GM19239 (cell line): ENCODE measurements at places on chromosomes 6 and 20.

DNA sequence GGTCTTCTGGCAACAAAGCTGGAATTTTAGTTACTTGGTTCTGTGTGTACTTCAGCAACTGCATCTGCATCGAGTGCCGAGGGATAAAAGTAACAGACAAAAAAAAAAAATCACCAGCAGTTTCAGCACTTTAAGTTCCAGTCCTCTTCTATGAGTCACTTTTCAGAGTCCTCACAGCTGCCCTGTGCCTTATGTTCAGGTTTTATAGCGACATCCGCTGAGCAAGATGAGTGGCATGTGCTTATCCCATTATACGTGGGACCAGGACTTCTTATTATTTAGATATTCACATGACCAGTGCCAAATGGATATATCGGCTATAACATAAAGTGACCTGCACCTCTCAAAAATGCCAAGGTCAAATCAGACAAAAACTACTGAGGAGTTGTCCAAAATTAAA is 242.9 kb downstream of the FOXA2 start:
- no peak for DNase-seq

DNA sequence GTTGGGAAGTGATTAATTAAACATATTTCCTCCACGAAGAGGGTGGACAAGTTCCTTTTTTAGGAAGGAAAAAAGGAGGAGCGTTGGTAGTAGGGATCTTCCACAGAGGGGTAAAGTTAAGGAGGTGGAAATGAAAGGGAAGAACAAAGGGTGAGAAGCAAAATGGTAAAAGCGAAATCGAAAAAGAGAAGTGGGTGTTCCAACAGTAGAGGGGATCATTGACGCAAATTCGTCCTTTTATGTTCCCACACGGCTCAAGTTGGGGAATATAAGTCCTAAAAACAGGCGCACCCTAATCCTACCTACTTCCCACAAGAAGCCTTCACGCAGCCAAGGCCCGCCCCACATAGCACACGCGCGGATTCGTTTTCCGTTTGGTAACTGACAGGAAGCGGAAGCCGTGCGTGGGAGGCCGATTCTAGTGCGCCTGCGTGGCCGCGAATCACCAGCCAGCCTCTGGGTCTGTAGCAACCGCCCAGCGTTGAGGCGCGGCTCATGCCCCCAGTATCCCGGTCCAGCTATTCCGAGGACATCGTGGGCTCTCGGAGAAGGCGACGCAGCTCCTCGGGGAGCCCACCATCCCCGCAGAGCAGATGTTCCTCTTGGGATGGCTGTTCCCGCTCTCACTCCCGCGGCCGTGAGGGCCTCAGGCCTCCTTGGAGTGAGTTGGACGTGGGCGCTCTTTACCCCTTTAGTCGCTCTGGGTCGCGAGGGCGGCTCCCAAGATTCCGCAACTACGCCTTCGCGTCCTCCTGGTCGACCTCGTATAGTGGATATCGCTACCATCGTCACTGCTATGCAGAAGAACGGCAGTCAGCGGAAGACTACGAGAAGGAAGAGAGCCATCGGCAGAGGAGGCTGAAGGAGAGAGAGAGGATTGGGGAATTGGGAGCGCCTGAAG is at the start of gene NKAPL:
TSS of gene NKAPL (plus strand) at position 421 of the 901 bp plus-strand sequence. CDS start at position 496, 75 bp downstream.
- no peak for DNase-seq

DNA sequence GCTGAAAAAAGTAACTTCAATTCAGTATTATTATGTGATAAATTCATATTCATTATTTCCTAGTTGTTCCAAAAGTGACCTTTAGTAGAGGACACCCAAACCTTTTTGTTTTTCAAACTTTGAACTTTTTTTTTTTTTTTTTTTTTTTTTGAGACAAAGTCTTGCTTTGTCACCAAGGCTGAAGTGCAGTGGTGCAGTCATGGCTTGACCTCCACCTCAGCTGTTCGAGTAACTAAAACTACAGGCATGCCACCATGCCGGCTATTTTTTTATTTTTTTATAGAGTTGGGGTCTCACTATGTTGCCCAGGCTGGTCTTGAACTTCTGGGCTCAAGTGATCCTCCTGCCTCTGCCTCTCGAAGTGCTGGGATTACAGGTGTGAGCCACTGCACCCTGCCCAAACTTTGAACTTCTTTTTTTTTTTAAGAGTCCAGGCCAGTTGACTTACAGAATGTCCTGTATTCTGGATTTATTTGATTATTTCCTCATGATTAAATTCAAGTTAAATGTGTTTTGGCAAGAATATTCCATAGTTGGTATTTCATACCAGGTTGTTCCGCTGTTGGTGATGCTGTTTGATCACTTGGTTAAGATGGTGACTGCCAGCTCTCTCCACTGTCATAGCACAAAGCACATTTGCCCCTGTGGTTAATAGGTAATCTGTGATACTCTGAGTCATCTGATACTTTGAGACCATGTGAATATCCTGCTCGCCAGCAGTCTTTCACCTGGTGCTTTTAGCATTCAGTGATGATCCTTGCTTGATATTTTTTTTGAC is 48.0 kb downstream of the VAPB start:
- DNase-seq = no peak

GRCh38 chr6:121670511-121670910 is 235.1 kb downstream of the GJA1 start:
- no peak for DNase-seq

- no peak for DNase-seq
Observed at GRCh38 chr6:32184084-32184640, at the start of gene AGER. TSS of gene AGER (minus strand) at chr6:32184253. CDS start at chr6:32184222, 31 bp downstream.

GRCh38 chr20:44711237-44711636 is 3.9 kb upstream of the CCN5 start:
- no peak for DNase-seq

DNA sequence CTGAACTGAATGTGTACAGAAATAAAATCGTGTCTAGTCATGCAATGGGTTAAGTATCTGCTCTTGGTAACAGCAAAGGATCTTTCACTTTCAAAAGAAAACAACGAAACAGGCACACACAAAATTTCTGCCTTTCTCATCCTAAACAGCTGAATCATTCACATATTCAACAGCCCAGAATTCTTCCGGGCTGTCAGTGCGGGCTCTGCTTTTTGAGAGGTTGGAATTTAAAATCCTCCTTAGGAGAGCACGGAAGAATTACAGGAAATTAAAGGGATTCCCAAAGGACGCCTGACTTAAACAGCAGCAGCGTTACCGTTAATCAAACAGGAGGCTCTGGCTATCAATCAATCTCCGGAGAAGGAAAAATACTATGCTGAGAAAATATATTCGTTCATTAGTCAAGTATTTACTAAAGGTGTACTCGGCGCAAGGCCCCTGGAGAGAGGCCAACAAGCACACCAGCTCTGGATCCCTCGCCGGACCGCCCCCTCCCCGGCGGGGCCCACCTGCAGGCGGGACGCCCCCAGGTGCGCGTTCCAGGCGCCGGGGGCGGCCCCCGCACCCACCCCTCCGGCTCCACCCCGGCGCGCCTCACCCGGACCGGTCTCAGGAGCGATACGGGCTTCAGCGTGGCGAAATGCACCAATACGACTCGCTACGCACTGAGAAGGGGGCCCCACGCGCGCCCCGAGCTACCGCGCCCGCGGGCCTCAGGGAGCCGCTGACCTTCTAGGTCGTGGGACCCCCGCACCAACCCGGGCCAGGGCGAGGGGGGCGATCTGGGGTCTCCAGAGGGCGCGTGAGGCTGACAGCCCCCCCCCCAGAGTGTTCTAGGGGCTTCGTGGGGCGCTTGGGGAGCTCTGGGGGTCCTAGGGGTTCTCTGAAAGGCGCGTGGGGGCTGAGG is 1.0 kb downstream of the NAPB start:
- no peak for DNase-seq
